ENCODE measurements at places on chromosomes 12 and 14.

DNA sequence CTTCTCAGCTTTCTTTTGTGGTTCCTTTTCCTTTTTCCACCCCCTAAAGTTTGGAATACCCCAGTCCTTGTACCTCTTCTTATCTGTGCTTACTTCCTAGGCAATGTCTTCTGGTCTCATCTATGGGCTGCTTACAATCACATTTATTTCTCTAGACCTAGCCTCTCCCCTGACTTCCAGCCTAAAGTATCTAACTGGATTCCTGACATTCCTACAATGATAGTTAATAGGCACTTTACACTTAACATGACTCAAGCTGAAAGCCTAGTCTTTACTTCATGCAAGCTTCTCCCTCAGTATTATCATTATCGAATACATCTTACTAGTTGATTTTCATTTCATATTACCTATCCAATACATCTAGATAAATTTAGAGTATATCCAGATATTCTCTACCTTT, 21.2 kb downstream of the CLECL1 start:
- DNase-seq, result peak; percentile 25

DNA sequence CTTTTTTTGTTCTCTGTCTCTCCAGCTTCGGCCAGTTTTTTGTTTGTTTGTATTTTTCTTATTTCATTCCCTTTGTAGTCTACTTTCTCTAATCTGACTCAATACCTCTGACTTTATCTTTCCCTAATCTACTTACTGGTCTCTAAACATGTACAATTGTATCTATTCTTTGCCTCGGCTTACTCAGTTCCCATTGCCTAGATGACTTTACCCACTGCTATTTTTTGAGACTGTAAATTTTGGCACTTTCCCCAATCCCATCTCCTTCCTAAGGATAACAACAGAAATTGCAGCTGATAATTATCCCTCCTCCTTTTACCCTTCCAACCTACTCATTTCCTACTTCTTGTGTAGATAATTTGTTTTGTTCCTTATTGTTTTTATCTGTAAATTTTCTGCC, 511.1 kb downstream of the RPL10L start:
- DNase-seq, result no peak

DNA sequence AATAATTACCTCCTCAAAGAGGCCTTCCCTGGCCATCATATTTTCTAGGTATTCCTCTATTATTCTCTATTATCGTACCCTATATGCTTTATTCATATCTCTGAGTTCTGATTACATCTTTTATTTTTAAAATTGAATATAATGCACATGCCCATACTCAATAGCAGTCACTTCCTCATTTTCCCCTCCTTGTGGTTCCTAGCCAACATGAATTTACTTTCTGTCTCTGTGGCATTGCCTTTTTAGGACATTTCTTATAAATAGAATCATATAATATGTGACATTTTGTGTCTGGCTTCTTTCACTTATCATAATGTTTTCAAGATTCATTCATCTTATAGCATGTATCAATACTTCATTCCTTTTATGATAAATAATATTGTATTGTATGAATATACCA, 74.4 kb upstream of the TRHDE start:
- DNase-seq, result no peak

DNA sequence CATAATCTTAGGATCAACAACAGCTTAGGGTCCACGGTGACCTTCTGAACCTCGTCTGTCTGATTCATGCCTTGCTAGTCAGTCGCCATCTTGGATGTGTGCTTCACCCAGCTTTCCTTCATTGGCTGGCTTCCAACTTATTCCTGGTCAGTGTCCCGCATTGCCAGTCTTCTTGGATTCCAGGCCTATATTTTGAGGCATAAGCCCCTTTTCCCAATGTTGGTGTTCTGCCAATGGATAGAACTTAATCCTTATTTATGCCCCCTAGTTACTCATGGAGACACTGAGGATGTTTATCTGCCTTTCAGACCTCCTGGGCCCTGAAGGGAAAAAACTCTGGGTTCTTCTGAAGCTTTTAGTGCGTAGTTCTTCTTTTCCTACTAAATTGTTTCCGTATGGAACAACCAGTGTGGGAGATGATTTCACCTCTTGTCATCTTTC, 5.8 kb downstream of the JDP2 start:
- DNase-seq, result peak; percentile 56

DNA sequence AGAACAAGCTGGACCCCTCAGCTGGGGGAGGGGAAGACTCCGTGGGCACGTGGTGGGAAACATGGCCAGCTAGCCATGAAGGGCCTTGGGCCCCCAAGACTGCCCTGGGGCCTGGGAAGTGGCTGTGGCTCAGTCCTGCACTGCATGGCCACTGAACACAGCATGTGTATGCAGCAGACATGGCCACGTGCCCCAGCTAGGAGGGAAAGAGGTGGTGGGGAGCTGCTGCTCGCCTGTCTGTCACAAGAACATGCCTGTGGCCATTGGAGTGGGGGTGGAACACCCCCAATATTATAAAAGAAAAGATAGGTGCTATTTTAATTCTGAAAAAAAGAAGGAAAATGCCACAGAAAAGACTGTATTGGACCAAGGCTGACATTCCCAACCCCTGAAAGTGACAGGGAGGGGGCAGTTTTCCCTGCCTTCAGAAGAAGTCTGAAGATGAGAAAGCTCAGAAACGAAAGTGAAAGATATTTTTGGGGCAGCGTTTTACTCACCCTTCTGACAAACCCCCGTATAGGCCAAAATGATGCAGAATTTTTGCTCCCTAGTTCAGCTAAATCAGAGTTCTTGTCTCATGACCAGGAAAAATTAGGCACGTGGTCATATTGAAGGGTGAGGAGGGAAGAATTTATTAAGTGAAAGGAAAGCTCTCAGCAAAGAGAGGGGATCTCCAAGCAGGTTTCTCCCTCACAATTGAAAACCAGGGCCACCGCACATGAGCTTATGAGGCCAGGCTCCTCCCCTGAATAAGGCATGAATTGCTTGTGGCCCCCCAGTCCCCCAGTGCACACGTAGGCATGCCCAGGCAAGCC, 35.2 kb upstream of the PCNX1 start:
- no peak for DNase-seq

- DNase-seq, result peak; percentile 94
These were observed 13.0 kb downstream of the ATG14 start for GRCh38 chr14:55398679-55399078.

DNA sequence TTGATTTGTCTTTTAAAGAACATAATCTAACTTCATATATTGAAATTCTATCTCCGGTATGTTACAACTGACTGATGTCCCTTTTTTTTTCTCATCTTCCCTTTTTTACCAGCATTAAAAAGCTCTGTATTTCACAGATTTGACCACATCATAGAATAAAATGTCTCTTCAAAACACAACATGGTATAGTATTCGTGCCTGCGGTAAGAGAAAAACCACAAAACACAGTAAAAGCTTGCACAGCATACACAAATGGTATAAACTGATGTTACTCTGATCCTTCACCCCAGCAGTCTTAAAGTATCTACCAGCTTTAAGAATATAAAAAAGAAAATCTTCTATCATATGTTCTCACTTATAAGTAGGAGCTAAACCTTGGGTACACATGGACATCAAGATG, 83.4 kb downstream of the HECTD1 start:
- no peak for DNase-seq

- DNase-seq, result peak; percentile 75
These were observed 323.8 kb downstream of the RAD51B start for GRCh38 chr14:68143341-68143841.

- peak; percentile 19 for DNase-seq
These were observed 242.0 kb upstream of the MDGA2 start for GRCh38 chr14:47917344-47917954.

DNA sequence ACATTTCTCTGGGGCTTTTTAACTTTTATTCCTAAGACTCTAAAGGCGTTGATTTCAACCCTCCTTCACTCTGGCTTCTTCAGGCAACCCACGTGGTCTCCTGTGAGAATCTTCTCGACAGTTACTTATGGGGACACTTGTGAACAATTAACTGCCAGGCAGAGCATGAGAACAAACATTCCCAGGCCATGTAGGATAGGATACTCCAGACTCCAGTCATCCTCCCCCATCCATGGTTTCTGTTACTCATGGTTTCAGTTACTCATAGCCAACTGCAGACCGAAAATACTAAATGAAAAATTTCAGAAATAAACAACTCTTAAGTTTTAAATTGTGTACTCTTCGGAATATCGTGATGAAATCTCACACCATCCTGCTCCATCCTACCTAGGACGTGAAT, 19.5 kb downstream of the GPR68 start:
- DNase-seq, result peak; percentile 53

- DNase-seq, result peak; percentile 91
These were observed at the start of the genes AREL1 and FCF1 for GRCh38 chr14:74712499-74713394. Gene AREL1 (minus strand): TSS chr14:74713080. CDS start chr14:74685615, 27,465 bp downstream. Gene FCF1 (plus strand): TSS chr14:74713144. CDS start chr14:74713198, 54 bp downstream.

DNA sequence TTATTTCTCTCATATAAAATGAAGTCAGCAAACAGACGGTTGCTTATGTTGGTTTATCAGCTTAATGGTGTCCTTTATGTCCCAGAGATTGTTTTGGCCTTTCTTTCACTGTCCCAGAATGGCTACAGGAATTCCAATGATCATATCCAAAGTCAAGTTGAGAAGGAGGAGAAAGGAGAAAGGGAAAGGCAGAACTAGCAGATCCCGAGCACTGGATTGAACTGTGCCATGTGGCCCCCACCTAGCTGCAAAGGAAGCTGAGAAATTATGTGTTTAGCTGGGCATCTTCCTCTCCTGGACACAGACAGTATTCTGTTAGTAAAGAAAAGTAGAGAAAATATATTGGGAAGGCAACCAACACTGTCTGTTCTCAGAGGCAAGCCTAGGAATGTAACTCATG, 90.7 kb upstream of the ANO4 start:
- no peak for DNase-seq

- no peak for DNase-seq
These were observed 46.2 kb downstream of the C14orf132 start for GRCh38 chr14:96085369-96085768.

DNA sequence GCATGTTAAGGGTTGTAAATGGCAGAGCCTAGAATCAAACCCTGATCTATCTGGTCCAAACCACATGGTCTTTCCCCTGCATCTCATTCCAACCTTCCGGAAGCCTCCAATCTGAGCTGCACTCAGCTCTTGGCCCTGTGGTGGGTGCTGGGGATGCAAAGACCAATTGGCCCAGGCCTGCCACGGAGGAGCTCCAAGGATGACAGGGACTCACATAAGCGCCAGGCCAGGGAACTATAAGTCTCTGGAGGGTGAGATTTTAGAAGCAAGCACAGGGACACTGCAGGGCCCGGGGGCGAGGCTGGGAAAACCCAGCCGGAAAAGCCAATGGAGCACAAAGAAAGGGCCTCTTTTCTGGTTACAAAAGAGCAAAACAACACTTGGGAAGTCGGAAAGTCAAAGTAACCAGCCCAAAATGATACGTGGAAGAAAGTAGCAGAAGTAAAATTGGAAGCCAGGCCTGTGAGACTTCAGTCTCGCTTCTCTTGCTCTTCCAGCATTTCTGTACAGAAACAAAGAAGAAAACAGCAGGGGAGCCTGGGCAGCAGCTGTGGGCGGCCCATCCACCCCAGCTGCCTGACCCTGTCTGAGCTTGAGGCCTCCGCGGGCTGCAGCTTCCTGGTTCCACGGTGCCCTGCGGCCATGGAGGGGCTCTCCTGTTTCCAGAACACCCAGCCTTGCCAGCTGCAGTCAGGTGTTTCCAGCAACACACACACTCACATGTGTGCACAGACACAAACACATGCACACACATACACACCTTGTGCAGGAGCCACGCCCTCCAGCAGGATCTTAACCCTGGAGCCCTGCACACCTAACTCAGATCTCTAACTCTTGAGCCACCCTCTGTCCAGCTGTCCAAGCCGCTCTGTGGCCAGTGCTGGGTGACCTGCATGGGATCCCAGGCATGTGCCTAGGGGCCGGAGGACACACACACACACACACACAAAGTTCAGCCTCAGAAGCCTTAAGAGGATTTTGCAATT, 178.2 kb downstream of the BCL11B start:
- no peak for DNase-seq

GRCh38 chr14:22036541-22037239, 363.1 kb upstream of the OR4E1 start:
- peak; percentile 24 for DNase-seq

DNA sequence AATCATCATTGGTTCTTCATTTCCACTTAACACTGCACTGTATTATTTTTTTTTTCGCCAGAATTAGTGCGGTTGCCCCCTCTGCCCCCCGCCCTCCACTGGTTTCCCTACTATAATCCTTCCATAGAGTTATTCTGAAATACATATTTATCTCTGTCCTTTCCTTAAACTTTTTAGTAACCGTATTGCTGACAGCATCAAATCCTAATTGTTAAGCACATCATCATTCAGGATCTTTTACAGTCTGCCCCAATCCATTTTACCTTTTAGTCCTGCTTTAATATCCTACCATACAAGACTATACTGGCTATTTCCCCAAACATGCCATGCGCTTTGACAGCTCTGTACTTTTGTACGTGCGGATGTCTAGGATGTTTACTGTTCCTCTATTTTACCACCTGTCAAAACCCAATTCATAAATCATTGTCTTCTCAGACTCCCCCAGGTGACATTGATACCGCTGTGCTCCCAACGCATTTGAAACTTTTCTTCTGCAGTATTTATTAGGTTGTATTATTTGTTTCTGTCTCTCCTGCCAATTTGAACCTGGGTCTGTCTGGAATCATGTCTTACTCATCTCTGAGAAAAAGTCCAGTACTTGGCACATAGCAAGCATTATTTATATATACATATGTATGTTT, 1.0 kb downstream of the FGFR1OP2 start:
- DNase-seq, result no peak

Measured in amniotic epithelial cell (primary cell).